ENCODE measurements at places on chromosomes 6 and 20. TPM values are rescaled to one million over a fixed set of nuclear protein-coding genes. Genes with fewer than 3 reads are reported as not detected.

Gene PRL
- not detected for total RNA-seq

Gene FAM209A
- not detected for total RNA-seq

Gene BIRC7
- not detected for total RNA-seq

Gene TCF15
- total RNA-seq = 0.07 TPM

Measured in pulmonary artery endothelial cell (primary cell).